Hematopoietic multipotent progenitor cell treated with erythropoietin and hydrocortisone succinate and interleukin-3 and kit ligand, for 8 days (in vitro differentiated cells): ENCODE measurements at places on chromosomes 7 and 10.

DNA sequence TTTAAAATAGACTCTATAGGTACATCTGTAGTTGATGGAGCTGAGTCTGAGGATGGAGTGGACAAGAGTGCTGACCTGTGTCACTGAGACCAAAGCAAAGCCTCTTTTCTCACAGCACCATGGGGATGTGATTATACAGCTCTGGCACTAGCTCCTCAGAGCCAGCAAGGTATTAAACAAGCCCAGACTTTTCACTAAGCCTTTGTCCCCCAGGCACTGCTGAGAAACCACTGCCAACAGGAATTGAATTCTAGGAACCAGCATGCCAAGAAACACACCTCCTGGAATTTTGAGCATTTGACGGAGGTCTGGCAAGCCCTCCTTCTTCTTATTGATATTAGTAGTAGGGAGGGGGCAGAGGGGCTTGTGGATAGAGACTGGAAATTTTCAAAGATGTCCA lies 147.0 kb downstream of the C1GALT1 start:
- no peak for DNase-seq

DNA sequence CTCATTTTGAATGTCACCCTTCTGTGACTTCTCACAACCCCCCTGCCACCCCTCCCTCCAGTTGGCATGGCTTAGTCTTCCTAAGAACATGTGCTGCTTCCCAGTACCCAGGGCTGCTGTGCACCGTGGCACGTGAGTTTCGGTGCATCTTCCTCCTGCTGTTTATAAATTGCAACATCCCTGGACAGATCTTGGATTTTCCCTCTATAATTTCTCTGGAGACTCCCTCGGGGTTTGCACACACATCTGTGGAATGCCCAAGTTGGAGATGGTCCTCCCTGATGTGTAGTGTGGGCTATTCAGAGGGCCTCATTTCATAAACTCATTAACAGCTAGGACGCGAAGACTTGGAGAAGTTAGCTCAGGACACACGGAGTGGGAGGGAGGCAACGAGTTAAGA lies 52.9 kb downstream of the IKZF1 start:
- DNase-seq, result no peak

GRCh38 chr7:139842401-139843210 lies 13.5 kb downstream of the TBXAS1 start:
- DNase-seq, result no peak

DNA sequence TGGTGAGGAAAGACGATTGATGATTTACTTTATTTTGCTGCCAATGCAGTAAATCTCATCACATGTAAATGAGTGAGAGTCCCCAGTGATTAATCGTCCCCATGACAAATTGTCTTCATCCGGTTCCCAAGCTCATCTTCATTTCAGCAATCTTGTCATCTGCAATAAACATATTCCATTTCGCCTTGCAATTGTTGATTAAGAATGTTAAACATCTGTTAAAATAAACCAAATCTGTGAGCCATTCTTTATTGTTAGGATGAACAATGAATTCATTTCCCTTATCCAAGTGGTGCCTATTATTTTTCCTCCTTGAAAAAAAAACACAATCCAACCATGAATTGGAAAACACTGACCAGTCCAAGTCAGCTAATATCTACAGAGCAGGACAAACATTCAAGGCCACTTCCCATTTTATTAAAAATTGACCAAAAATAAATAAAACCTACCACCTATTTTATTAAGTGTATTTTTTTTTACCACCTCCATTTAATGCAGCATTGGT lies 36.5 kb downstream of the NPS start:
- no peak for DNase-seq

- DNase-seq, result no peak
These were observed 342.6 kb upstream of the LRGUK start for GRCh38 chr7:133784486-133785001.

GRCh38 chr10:79068203-79068561 lies 584 bp upstream of the ZMIZ1 start:
- DNase-seq, result peak; percentile 21

DNA sequence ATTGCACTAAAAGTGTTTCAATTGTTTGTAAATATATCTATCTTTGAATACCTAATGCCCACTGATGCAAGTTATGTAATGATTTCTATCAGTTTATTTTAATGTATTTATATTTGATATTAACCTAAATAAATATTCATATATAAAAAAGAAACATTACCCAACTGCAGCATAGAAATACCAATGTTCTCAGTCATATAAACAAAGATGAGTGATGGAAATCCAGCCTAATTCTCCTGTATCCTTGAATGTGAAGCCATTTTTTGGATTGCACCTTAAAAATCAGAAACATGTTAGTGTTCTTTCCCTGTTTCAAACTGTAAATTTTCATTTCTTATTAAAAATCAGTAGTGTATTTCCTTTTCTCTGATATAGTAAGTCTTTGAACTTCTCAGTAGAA lies 305.8 kb upstream of the GNAI1 start:
- DNase-seq, result no peak

- no peak for DNase-seq
These were observed 724.2 kb downstream of the SORCS1 start for GRCh38 chr10:106440355-106440754.

DNA sequence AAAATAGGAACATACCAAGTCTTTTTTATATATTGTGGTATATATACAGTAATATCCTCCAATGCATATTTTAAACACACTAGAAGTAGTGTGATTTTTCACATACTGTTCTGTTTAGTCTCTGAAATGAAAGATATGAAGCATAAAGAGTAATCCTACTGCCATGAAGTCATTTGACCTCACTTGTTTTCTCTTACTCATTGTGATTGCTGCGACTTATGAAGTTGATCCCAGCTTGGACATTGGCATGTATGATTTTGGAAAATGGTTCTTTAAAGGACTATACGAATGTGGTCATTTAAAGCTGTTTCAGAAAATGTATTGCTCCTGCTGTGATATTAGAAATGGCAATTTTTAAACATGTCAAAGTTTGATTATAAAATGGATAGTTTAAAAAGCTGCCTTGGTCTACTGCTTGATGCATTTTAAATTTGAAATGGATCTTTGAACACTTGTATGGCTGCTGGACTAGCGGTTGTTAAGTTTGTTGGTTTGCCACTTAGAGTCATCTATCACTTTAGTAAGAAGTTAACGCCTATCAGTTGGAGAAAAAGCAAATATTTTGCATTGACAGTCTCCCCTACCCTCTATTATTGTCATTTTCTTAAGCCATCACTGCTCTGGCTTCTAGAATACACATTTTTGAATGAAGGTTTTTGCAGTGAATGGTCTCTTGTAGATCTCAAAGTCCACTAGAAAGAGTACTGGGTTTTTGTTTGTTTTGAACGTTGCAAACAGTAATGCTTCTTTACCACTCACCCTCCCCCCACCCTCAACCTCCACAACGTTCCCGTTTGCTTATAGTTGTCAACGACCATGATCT lies 881 bp upstream of the PCGF5 start:
- no peak for DNase-seq

- DNase-seq, result no peak
These were observed 2.4 kb downstream of the TAC1 start for GRCh38 chr7:97734255-97734654.

DNA sequence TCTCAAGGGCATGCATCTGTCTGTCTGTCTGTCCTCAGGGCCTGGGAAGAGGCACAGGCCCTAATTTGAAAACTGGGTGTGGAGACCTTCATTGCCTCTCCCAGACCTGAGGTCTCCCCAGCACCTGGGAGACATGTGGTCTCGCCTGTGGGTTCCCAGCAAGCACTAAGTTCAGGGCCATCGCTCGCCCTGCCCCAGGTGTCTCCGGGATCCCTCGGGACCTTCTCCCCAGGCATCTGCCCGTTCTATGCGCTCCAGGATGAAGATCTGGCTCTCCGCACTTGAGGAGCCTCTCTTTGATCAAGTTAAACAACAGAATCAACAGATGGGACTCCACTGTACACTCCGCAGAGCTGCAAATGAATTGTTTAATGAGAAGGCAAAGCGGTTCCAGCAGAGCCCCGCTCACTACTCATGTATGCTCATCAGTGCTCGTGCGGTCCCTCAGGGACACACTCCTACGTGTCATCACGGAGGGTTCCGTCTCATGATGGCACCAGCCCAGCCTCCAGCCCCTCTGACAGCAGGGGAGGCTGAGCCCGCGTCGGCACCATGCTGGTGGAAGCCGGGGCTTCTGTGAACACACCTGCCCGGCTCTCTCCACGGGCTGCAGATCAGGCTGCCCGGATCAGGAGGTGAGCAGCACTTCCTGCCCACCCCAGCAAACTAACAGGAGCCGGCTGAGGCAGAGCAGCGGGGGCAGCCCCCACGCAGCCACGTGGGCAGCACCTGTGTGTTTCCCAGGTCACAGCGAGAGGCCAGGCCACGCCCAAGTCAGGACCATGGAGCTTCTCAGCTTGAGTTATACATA lies 132.8 kb downstream of the TCERG1L start:
- DNase-seq, result no peak

DNA sequence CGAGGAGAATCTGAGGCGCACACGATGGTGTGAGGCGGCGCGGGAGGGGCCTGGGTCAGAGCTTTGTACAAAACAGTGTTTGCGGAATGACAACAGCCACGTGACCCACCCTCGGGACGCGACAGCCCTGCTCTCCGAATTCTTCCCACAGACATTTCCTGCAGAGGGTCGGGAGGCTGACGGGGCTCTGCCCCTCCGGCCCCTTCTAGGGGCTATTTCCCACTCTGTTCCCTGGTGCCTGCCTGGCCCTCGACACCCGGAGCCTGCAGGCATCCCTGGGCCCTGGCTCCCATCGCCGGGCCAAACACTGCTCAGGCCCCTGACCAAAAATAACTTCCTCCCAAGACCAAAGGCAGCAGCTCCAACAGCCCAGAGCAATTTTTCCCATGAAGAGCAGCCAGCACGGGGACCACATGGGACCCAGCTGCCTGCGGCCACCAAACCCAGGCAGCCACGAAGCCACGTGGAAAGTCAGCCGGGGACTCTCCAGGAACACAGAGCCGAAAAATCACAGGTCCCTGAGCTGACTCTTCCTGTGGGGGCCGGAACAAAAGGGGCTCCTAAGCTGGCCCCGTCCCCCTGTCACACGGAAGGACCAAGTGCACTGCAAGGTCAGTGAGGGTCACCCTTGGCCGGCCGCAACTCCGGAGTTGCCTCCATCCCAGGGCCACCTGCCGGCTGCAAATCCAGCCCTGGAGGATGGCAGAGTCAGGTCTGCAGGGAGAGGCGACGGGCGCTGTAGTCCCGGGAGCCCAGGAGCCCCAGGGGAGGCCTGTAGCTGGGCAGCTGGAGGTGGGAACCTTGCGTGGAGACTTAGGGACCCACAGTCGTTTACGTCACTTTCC lies 42.0 kb downstream of the PAPOLB start:
- DNase-seq, result no peak

- no peak for DNase-seq
These were observed 265.2 kb downstream of the RPS24 start for GRCh38 chr10:78298835-78299234.

GRCh38 chr10:123675811-123676210 lies 9.7 kb downstream of the GPR26 start:
- DNase-seq, result no peak

- no peak for DNase-seq
These were observed 163.2 kb downstream of the DGKB start for GRCh38 chr7:14739168-14739840.

DNA sequence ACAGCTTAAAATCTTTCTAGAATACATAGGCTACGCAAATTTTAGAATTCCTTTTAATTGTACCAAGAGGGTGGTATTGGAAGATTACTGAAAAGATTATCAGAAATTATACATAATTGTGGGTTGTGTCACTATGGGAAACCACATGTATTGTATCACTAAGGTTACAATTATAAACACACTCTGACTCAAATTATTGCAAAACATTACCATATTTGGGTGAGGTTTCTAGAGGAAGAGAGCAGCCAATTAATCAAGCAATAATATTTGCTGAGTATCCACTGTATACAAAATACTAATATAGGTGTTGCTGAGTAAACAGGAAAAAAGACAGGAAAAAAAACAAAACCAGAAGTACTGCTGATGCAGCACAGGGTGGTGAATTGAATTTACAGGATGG lies 3.1 kb upstream of the CAPZA2 start:
- DNase-seq, result no peak

GRCh38 chr7:22564511-22565045 lies 64.6 kb upstream of the STEAP1B start:
- no peak for DNase-seq

GRCh38 chr7:1341361-1342089 lies 108.9 kb downstream of the UNCX start:
- DNase-seq, result no peak

GRCh38 chr10:29355411-29355991 lies 66.6 kb downstream of the LYZL1 start:
- no peak for DNase-seq

DNA sequence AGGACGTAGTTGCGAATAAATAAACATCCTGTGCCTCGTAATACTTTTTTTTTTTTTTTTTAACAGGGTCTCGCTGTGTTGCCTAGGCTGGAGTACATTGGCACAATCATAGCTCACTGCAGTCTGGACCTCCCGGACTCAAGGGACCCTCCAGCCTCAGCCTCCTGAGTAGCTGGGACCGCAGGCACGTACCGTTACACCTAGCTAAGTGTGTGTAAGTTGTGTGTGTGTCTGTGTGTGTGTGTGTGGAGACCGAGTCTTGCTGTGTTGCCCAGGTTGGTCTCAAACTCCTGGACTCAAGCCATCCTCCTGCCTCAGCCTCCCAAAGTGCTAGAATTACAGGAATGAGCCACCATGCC lies 573 bp upstream of the PON2 start:
- DNase-seq, result no peak

DNA sequence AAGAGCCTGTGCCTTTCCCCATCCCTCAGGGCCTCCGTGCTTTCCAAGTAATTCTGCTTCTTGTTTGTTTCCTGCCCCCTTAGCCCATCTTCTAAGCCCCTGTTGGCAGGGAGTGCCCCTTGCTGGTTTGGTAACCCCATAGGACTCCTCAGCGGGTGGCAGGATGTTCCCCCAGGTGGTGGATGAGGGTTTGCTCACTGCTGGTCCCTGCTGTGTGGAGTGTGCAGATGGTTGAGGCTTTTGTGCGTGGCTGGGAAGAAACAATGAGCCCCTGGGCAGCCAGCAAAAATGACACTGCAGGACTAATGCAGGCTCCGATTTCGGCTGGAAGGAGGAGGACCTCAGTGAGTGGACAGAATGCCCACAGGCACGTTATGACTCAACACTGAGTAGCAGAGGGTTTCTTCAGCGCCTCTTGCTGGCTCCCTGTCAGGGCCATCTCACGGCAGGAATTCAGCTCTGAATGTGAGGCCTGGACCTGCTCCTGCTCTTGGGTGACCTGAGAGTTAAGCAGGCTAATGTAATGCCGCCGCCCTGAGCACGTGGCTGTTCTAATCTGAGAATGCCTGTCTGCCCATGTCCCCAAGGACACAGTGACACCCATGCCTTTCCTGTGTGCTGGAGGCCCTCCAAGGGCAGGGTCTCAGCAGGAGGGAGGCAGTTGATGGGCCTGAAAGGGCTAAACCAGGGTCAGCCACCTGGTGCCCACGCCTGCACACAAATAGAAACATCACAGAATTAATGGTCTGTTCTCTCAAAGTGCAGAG lies 16.6 kb downstream of the BAG3 start:
- peak; percentile 35 for DNase-seq
